T47D (cell line): ENCODE measurements at places on chromosomes 2 and 18.

DNA sequence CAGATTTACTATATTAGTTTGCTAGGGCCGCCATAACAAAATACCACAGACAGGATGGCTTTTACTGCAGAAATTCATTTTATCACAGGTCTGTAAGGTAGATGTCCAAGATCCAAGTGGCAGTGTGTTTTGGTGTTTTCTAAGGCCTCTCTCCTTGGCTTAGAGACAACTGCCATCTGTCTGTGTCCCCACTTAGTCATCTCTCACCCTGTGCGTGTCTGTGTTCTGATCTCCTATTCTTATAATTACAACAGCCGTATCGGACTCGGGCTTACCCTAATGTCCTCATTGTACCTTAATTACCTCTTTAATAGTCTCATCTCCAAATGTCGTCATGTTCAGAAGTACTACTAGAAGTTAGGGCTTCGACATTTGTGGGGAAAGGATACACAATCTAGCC, 362.3 kb upstream of the CDH19 start:
- DNase-seq, result no peak

GRCh38 chr2:197113275-197113711, 186.8 kb upstream of the PGAP1 start:
- DNase-seq, result peak; percentile 35

DNA sequence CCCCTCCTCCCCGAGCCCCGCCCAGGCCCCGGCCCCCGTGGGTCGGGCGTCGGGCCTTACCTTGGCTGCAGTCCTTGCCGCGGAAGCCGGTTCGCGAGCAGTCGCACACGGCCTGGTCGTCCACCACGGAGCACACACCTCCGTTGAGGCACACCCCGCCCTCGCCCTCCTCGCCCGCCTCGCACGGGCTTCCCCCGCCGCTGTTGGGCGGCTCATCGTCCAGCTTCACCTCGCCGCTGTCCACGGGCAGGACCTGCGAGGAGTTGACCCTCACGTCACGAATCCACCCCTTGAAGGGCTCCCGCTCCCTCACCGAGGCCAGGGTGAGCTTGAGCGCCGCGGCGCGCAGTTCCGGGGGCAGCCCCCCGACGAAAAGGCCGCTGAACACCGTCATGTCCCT, 4.5 kb downstream of the NRXN1 start:
- DNase-seq, result no peak

GRCh38 chr2:41495050-41495449, 552.8 kb upstream of the PKDCC start:
- no peak for DNase-seq

GRCh38 chr2:20571231-20571630, 79.7 kb downstream of the HS1BP3 start:
- DNase-seq, result no peak

GRCh38 chr2:40220177-40220925, 231.5 kb downstream of the SLC8A1 start:
- DNase-seq, result no peak

GRCh38 chr2:147068071-147068470, 776.8 kb upstream of the ACVR2A start:
- DNase-seq, result no peak

- DNase-seq, result no peak
Observed at GRCh38 chr2:192960945-192961344, 766.2 kb upstream of the TMEFF2 start.

DNA sequence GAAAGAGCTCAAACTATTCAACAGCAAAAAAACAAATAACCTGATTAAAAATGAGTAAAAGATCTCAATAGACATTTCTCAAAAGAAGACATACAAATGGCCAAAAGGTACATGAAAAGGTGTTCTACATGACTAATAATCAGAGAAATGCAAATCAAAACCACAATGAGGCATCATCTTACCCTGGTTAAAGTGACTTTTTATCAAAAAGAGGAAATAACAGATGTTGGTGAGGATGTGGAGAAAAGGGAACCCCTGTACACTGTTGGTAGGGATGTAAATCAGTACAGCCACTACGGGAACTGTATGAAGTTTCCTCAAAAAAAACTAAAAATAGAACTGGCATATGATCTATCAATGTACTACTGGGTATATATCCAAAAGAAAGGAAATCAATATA, 39.8 kb upstream of the TMEM163 start:
- DNase-seq, result no peak

- DNase-seq, result no peak
Observed at GRCh38 chr2:133733901-133734255, 165.6 kb upstream of the NCKAP5 start.

DNA sequence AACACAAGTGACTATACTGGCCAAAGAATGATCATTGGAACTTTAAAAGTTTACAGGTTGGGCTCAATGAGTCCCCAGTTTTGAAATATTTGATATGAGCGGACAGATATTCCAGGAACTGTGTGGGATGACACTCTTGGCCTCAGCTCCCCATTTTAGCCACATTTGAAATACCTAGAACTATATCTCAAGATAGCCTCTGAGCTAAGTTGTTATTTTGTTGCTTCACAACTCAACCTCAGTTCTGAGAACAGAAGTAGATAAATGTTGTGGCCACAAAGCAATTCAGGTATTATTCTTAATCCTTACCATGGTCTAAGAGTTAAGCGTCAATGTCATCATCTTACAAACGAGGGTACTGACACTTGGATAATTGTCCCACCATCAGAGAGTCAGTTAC, 172.2 kb upstream of the SETBP1 start:
- DNase-seq, result no peak

GRCh38 chr18:74146756-74147155, 878 bp downstream of the FBXO15 start:
- no peak for DNase-seq

DNA sequence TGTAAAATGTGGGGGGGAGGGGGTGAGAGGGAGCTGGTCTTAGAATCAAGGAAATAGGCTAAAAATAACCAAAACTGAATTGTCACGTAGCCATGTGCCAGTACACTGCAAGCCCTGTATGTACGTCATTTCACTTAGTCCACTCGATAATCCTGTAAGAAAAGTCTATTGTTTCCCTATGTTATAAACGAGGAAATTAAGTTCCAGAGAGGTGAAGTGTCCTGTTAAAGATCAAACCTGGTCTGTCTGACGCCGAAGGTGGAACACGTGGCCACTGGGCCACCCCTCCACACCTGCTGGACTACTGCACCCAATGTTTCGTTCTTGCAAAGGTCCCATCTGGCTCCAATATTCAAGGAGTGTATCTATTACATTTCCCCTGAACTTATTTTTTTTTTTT, 29.6 kb downstream of the TFCP2L1 start:
- DNase-seq, result no peak

DNA sequence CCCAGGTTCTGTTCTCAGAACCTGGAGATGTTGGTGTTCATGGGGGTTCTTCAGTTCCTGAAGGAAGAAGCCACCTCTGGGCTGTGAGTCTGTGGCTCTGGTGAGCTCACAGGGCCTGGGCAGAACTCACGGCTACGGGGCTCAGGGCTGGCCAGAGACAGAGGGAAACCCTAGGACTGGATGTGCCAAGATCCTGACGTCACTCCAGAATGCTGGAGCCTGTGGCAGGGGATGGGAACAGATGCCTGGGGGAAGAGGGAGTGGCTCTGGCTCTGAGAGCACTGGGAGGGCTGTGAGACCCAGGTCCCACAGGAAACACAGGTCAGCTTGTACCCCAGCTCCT, at the start of gene OTOF:
Gene OTOF, minus strand, starts transcription at position 214 of the 343 bp plus-strand sequence.
- no peak for DNase-seq

DNA sequence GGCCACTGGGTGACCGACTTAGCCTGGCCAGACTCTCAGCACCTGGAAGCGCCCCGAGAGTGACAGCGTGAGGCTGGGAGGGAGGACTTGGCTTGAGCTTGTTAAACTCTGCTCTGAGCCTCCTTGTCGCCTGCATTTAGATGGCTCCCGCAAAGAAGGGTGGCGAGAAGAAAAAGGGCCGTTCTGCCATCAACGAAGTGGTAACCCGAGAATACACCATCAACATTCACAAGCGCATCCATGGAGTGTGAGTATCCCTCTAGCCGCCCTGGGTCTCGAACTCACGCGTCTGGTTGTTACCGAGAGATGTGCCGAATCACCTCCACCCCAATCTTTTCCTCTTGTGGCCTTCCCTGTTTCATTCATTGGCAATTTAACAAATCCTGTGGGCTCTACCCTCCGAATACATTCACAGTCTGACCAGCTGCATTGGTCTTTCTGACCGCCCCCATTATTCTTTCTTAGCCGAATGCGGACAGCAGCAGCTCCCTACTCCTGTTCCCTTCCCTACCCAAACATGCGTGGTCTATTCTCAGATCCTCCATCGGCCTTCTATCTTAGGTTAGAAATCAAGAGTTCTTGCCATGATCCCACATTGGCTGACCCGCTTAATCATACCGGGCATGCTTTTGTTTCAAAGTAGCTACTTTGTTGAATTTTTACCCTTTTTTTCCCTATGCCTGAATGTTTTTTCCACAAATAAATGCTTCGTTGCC, 631 bp downstream of the RPL31 start:
- DNase-seq, result no peak

GRCh38 chr2:26870585-26871095, 22.7 kb downstream of the DPYSL5 start:
- no peak for DNase-seq

- DNase-seq, result no peak
Observed at GRCh38 chr2:41026613-41027012, 574.7 kb upstream of the SLC8A1 start.

- DNase-seq, result peak; percentile 48
Observed at GRCh38 chr2:124804014-124804940, 779.2 kb downstream of the CNTNAP5 start.

- no peak for DNase-seq
Observed at GRCh38 chr2:191598296-191598695, 79.6 kb upstream of the NABP1 start.

GRCh38 chr18:44986933-44987332, 306.2 kb downstream of the SETBP1 start:
- no peak for DNase-seq

DNA sequence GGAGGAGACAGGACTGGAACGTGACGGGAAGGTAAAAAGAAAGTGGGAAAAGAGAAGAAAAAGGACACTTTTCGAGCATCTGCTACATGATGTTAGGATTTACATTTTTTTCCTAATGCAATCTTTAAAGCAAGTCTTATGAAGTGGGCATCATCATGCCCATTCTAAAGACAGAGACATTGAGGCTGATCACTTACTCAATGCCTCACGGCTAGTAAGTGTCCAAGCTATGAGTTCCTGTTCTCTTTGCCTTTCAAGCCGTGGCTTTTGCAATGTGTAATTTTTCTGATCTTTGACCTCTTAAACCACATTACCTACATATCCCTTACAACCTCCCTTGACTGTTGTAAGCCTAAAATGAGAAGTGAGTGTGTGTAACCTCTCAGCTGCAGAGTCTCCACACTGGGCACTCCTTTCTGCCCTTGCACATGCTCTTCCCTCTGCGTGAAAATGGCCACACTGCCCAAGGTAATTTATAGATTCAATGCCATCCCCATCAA, 649.2 kb downstream of the RNF144A start:
- no peak for DNase-seq

- DNase-seq, result no peak
Observed at GRCh38 chr2:238116298-238117198, 16.4 kb downstream of the ESPNL start.

DNA sequence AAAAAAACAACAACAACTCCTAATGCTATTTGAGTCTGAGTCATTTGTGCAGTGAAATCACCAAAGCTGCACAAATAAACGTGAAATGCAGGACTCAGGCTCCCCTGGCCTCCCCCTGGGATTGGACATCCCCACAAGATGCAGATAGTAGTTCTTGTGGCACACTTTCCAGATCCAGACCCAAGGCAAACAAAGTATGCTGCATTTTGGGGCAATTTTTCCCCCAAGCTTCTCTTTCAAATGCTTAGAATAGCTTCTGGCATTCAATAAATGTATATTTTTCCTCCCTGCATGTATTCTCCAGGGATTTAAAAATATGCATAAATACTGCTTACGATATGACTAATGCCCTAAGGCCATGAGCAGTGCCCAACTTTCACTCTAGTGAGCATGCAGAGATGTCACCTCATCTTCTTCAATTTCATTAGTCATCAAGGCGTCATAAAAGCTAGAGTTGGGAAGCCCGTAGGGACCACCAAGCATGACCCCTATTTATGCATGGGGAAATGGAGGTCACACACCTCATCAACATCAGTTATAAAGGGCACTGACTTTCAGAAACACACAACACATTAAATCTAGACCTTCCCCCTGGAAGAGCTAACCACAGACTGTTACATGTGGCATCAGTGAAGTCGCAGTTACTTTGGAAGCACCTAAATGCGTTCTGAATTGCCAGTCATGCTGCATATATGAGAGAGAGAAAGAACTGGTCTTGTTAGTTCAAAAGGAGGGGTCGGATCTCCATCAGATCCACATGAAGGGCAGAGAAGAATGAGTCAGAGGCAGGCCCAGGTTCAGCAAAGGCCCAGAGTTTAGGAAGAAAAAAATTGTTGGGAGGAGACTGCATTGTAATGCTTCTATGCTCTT, 374.1 kb downstream of the LPIN1 start:
- no peak for DNase-seq

DNA sequence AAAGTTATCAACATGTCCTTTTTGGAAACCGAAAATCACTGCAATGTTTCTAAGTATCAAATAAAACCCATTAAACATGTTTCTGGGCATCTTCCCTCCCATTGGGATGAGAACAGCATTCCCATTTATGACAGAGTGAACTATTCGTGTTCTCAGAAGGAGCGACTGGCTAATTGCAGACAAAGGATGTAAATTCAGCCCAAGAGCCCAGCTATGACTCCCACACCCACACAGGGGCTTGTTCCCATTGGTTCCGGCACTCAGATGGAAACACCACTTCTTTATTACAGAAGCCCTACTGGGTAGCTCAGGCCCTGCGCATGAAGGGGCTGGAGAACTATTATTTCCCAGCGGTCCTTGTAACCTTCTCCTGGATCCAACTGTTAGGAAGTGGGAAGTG, 16.6 kb upstream of the NPAS2 start:
- DNase-seq, result no peak

DNA sequence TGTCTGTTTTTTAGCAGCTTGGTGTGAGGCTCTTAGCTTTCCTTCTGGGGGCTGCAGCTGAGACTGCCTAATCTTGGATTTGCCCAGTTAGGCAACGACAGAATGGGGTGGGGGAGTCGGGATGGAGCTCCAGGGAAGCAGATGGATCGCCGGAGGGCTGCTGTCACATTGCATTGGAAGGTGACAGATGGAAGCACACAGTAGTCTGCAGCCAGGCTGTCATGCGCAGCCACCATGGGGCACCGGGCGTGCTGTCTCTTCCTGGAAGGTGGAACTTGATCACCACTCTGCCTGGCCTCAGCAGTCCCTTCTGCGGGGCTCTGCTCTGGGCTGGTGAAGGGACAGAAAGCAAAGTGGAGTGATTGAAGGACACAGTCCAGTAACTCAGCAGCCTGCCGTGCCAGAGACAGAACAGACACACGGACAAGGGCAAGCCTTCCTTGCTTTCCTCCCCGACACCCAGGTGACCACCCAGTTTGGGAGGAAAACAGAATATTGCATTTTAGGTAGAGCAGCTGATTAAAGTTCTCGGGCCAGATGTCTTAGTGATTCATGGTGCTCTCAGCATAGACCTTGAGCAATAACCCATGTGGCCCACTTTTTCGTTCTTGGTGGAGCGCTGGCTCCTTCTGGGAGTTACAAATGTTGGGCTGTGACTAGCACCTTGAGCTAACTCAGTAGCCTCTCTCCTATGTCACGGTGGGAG, 40.9 kb downstream of the RNF144A start:
- no peak for DNase-seq
